ENCODE measurements at places on chromosomes 1 and 21. TPM values are rescaled to one million over a fixed set of nuclear protein-coding genes. Genes with fewer than 3 reads are reported as not detected.
A peak's percentile ranks its signal among the peaks of the same experiment; 100 is the strongest.

DNA sequence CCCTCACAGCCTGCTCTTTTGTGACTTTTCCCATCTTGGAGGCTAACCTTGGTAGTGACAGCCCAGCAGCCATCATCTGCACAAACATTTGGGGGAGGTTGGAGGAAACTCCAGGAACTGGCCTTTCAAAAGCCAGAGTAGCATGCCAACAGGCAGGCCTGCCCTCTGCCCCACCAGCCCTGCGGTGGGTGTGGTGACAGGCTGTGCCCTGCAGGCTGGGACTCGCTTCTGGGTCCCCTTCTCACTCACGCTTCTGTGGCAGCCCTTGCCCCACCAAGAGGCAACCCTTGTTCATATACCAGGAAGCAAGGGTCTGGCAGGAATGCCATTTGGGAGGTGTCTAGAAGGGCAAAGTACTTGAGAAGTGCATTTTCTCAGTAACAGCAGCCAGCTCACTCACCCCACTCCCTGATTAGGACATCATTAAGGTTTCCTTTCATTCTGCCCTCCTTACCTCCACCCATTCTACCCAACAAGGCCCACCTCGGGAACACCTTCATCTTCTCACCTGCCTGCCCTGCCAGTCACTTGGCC, 20.8 kb upstream of the FAM3B start:
- peak; percentile 27 for DNase-seq

DNA sequence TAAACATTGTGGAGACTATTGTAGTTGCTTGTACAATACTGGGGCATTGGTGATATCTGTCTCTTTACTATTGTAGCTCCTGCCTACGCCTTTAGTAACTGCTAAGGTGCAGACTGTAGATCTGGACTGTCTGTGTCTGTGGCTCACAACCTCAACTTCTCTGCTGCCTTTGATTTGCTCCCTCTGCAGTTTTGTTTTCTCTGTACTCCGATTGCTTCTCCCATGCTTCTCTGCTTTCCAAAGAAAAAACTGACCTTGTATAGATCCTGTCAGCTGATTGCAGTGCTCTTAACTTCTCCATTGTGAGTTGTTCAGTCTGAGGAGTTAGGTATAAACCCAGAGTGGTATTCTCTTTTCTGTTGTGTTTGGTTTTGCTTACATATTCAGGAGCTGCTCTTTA, 15.3 kb downstream of the MAGI3 start:
- no peak for DNase-seq

DNA sequence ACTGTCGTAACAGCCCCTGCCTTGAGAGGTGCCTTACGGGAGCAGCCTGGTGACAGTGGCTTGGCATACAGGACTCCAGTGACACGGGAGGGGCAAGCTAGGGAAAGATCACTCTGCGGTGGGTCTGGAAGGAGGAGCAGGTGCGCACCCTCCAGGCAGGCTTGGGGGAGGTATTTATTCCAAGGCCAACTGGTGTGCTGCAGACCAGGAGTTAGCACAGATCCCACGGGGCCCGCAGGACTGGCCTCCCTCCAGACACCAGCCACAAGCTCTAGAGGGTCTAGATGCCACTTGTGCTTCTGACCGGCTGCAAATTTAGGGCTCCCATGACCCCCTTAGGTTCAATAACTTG, 22.1 kb downstream of the PSEN2 start:
- DNase-seq, result no peak

DNA sequence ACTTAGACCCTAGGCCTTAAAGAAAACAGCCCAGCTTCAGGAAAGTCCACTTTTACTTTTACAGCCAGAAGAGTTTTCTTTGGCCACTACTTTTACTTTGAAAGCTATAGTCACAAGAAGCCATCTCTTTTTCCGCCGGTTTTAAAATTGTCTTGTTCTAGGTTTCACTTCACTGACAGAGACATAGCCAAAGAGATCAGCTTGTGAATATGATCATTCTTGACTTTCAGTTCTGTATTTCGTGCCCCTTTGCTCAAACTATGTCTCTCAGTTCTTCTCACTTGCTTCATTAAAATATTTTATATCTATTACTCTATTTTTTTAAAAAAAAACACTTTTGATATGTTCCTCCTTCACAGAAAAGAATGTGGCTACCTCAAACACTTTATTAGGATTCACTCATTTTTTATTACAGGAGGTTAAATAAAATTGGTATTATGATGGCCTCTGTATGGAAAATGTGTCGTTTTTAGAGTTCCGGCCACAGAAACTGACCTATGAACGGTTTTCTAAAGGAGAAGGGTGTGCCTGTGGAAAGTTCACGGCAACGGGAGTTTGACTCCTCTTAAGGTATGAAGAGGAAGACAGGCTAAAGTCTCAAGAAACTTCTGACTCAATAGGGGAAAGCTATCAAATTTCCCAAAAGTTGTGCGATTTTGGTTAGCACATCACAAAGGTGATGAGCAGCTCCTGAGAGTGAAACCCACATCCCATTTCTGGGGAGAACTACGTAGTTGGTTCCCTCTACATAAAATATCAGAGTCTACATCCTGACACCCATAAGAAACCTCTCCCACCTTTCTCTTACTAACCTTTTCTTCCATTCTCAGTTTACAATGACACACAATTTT, 1.2 kb downstream of the MCOLN2 start:
- DNase-seq, result no peak

Gene CAMTA1
- total RNA-seq, result 93.8 TPM

Gene BACH1
- 50.5 TPM for total RNA-seq

Gene ZBTB8B
- total RNA-seq, result not detected

All from transverse colon (tissue), 4 donors.